MCF 10A (cell line): ENCODE measurements at places on chromosomes 11 and 22.

DNA sequence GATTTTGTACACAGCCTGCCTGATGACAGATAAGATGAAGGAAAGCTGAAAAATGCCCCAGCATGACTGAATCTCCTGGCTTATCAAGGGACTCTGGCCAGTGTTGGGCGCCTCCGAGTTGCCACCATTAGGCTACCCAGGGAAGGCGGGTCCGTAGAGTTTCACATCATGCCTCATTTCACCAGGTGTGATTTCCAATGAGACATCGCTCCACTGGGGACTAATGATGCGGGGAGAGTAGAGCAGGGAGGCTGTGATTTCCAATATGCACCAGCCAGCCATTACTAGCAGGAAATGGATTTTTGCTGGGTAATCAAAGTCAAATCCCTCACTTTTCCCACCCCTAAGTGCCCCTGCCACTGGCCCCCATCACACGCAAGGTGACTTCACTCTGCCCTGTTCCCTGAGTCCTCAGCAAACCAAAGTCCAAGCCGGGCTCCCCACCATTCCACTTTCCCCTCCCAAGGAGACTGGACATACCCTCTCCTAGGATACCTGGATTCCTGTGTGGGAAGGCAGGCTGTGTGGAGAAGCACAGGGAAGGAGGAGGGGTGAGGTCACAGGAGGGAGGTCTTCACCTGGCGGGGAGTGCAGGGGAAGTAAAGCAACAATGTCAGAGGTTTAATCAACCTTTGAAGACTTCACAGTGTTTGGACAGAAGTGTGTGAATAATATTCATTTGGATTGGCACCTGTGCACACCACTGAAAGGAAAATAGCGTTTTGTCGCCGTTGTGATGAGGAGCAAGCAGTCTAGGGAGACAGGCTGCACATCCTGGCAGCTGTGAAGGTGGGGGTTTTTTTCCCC is 613.3 kb upstream of the CADM1 start:
- DNase-seq = no peak

- DNase-seq = no peak
These were observed 362.1 kb downstream of the DDX10 start for GRCh38 chr11:109026891-109027489.

GRCh38 chr11:111179184-111179910 is 66.2 kb upstream of the POU2AF2 start:
- no peak for DNase-seq

GRCh38 chr11:124732230-124732629 is 7.5 kb upstream of the NRGN start:
- DNase-seq = no peak

- DNase-seq = no peak
These were observed 256.9 kb upstream of the LUZP2 start for GRCh38 chr11:24239930-24240329.
